ENCODE measurements at places on chromosomes 2 and 18.

DNA sequence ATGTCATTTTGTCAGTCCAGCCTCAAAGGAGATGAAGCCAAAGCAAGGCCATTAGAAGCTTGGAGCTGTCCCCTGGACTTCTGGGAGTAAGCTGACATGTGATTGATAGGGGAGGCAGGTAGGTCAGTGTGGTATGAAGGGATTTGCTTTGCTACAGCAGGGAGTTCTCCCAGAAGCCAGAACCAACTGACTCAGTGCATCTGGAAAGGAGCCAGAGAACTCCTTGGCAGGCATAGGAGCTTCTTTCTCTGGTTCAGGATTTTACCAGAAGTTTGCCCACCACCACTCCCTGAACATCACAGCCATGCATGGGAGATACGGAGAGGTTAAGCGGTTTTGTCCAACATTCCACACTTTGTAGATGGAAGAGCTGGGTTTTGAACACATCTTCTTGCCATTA, 24.5 kb upstream of the KCNE4 start:
- no peak for DNase-seq

- DNase-seq = no peak
Measured at GRCh38 chr2:207640160-207640559, 15.0 kb upstream of the METTL21A start.

GRCh38 chr2:111678651-111679050, 205.3 kb downstream of the ANAPC1 start:
- no peak for DNase-seq

- DNase-seq = peak; percentile 69
Measured at GRCh38 chr2:28624793-28625701, 126.6 kb upstream of the PPP1CB start.

- DNase-seq = peak; percentile 60
Measured at GRCh38 chr2:201070948-201071478, 458 bp downstream of the HYCC2 start.

DNA sequence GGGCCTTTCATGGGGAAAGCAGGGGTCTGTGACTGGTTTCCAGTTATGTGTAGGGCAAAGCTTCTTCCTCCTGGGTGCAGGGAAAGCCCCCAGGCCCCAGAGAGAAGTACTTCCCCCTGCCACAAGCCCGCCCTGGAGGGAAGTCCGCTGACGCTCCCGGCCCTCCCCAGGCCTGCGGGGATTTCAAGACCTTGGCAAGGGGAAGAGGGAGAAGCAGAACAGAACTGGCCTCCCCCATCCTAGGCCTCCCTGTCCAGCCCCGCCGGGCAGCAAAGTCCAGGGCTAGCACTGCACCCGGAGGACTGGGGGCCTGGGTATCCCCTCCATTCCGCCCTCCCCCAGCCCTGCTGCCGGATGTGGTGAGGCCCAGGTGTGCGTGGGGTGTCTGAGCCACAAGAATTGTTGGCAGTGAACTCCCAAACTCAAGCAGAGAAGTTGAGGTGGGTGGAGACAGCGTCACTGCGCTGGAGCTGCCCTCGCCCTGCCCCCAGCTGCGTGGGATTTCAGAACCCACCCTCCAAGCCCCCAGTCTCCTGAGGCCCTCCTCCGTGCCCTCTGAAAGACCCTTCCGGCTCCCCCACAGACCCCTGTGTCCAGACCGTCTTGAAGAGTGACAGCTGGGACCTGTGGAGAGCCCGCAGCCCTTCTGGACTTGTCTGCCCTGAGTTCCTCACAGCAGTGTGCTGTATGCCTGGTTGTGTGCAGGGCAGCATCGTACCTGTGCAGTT, 1.1 kb upstream of the DUSP2 start:
- DNase-seq = peak; percentile 68

- DNase-seq = no peak
Measured at GRCh38 chr18:4641771-4642368, 186.8 kb upstream of the DLGAP1 start.

DNA sequence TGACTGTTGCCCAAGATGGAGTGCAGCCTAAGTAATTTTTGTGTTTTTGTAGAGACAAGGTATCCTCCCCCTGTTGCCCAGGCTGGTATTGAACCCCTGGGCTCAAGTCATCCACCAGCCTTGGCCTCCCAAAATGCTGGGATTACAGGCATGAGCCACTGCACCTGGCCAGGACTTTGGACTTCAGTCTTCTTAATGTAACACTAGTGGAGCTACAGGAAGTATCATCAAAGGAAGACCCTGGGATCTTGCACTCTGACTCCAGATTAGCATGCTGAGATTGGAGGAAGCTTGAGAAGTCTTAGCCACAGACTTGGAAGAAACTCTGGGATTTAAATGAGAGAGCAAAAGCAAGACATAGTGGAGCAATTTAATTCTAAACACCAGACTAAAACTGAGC, 37.8 kb upstream of the RNF125 start:
- DNase-seq = no peak

- DNase-seq = peak; percentile 75
Measured at GRCh38 chr2:11129598-11130449, 25.4 kb upstream of the SLC66A3 start.
